GM23248 (cell line): ENCODE measurements at places on chromosomes 12 and 14. TPM values are rescaled to one million over a fixed set of nuclear protein-coding genes. Genes with fewer than 3 reads are reported as not detected.

Gene LRP6
- 10.3 and 10.8 TPM in 2 replicates for polyA plus RNA-seq

DNA sequence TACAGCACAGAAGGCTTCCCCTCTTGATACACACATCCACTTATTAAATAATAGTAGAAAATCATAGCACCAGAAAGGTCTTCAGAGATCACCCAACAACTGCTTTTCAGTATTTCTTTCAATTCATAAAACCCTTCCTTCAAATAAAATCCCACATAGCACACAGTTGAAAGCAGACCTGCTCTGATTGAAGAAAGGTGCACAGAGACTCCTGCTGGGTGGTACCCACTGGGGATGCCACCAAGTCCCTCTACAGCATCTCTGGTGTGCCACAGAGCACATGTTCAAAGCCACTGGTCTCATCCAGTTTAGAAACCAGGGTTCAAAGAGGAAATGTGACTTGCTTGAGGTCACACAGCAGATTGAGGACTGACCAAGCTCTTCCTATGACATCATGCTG lies 427.5 kb downstream of the BCL11B start:
- no peak for DNase-seq

- no peak for DNase-seq
Measured at GRCh38 chr12:109386059-109386433, 38.3 kb downstream of the MYO1H start.

DNA sequence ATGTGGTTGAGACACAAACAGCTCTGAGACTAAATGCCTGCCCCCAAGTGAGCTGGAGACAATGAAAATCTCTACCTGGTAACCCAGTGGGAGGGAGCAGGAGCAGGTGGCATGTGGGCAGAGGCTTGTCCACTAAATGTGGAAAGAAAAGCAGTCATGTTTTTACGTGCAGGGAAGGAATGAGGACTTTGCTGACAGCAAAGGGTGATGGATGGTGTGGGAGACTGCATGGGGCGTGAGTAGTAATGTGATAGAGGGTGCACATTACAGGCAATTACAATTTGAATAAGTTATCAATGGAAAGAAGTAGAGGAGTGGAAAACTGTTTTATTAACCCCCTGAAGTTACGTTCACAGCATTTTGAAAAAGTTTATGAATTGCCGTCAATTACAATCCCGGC lies 176.6 kb downstream of the NRXN3 start:
- DNase-seq: no peak
